Effector memory CD4-positive, alpha-beta T cell (primary cell): ENCODE measurements at places on chromosomes 16 and 17.
A peak's percentile ranks its signal among the peaks of the same experiment; 100 is the strongest.

DNA sequence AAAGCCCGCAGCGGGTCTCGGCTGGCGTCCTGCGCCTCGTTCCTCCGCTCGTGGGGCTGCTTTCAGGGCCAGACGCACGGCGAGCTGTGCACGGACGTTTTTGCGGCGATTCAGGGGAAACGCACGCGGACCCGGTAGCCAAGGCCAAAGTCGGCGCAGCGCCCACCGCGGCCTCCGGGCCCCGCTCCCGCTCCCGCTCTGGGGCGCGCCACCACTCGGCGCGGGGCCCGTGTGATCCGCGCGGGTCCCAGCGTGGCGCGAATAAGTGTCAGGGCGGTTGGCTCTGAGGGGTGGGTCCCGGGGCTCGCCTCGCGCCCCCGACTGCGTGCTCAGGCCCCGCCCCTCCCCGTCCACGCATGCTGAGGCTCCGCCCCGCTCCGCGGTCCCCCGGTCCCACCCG, 694 bp upstream of the TBCD start:
- no peak for DNase-seq

GRCh38 chr16:57960826-57961472, 10.0 kb downstream of the CNGB1 start:
- DNase-seq, result no peak

DNA sequence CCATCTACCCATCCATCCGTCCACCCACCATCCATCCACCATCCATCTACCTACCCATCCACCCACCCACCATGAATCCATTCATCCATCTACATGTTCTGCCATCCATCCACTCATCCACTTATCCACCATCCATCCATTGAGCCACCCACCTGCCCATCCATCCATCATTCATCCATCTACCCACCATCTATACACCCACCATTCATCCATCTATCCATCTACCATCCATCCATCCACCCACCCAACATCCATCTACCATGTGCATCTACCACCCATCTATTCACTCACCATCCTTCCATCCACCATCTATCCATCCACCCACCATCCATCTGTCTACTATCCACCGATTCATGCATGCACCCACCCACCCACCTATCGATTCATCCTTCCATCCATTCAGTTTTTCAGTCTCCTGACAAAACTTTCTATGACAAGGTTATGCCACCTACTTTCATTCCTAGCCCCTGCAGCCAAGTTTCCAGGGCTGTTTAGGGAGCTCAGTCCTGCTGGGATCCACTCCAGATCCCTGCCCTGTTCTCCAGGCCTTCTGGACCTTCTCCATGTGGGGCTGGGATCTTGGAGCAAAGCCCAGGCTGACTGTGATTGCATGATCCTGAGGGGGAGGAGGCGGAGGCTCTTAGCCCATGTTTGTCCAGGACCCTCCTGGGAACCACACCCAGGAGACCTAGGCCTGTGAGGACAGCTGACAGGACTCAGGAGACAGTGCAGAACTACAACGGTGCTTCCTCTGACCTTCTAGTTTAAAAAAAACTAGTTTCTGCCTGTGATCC, 27.4 kb downstream of the BCO1 start:
- no peak for DNase-seq

DNA sequence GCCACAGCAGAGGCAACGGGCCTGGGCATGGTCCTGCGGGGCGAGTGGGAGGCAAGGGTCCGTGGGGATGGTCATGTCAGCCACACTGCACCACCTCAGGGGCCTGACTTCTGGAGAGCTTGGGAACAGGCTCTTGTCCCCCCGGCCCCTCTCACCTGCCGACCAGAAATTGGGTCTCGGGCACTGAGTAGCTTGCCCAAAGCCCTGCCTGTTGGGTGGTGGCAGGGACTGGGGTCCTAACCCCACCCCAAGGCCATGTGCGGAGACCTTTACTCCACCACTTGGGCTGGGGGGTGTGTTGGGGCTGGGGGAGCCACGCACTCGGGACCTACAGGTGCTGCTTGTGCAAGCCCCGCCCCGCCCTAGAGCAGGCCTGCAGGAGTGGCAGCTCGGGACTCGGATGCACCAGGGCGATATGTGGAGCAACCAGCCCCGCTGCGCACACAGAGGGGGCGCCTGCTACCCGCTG, 24.2 kb upstream of the CHMP6 start:
- DNase-seq, result no peak

GRCh38 chr17:57604771-57605674, 140.1 kb downstream of the CCDC182 start:
- DNase-seq, result no peak

DNA sequence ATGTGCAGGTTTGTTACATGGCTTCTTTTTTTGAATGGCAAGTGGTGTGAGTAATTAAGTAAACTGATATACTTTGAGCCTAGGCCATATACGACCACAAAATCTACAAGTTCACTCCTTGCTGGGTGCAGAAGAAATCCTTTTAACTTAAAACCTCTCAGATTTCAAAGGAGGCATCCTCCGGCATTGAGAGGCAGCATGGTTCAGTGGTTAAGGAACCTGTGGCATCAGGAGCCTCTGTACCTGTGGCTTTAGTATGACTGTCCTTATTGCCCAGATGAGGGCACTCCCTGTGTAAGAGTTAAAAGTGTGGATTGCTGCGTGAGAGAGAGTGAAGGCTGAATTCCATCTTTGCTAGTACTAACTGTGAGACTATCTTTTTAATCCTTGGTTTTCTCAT, 3.3 kb downstream of the NLRP1 start:
- DNase-seq, result no peak

GRCh38 chr17:29291163-29291752, 2.7 kb downstream of the NUFIP2 start:
- DNase-seq, result no peak

GRCh38 chr17:50114849-50115357, 15.1 kb downstream of the SAMD14 start:
- DNase-seq, result no peak

DNA sequence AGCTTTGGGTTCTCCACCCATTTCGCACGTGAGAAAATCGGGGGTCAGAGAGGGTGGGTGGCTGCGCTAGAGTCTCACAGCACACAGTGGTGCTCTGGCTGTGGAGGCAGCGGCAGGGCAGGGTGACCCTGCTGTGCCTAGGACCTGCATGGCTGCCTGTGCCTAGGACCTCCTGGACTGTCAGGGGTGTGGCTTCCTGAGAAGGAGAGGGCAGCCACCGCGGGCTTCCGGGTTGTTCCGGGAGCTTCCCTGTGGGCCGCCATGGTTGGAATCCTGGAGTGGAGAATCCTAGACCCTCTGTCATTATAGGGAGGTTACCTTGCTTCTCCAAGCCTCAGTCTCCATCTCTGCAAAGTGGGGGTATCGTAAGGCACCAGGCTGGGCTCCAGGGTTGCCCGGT, 9.3 kb downstream of the ZFPM1 start:
- DNase-seq, result no peak

DNA sequence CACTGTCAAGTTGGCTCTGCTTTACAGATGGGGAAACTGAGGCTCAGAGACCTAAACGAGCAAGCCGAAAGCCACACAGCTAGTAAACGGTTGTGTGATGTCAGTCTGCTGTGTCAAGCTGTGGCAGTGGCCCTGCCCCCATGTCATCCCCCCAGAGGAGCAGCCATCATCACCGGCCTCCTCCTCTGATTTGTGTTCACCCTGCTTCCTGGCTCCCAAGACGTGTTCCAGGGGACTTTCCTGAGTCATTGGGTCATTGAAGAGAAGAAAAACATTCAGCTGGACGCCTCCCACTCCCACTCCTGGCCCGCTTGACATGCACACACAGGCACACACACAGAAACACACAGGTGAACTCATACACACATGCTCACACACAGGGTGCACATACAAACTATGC, 54.0 kb upstream of the CIBAR2 start:
- DNase-seq, result no peak

DNA sequence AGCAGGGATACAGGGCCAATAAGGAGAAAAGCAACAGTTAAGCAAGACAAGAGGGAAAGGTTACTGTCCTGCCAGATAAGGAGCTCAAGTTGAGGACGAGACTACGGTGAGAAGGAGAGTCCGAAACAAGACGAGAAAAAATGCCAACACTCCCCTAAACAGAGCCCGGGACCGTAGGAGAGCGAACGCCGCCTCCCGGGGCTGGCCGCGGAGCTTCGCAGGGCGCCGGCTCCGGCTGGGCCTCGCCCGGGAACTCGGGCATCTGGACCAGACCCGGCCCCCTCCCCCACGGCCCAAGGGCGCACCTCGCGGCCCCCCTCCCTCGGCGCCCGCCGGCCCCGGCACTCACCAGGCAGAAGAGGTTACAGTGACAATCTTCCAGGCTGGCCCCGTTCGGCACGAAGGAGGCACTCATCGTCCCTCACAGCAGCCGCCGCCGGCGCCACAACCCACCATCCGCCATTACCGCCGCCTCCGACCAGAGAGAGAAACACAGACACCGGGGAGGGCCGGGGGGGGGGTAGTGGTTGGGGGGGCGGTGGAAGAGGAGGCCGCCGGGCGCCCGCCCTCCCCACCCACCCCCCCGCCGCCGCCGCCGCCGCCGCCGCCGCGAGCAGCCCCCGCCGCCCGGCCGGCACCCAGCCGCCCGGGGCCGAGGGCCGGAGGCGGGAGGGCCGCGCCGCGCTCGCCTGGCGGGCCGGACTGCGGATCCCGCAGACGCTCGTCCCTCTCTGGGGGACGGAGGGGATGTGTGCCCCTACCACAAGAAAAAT, at the start of gene MED13:
Gene MED13, minus strand, starts transcription at position 488 of the 773 bp plus-strand sequence. Its CDS starts 73 bp downstream, at position 415.
- peak; percentile 62 for DNase-seq

GRCh38 chr17:1904273-1905182, 74.7 kb downstream of the RPA1 start:
- no peak for DNase-seq

DNA sequence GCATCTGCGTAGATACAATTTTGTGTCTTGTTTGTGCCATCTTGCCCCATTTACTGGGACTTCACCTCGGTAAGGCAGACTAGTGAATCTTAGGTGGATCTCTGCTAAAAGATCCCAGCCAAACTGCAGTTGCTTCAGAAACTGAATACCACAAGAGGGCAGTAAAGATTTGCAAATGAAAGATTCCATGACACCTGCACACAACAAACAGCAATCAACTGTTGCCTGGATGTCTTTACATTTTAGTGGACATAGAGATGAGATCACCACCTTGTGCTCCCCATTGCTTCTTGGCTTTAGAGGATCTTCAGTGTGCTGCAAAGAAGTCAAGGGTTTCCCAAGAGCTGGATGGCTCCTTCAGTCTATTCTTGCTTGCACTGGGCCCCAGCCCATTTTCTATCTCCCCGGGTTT, 119.2 kb upstream of the CACNG5 start:
- no peak for DNase-seq

- peak; percentile 8 for DNase-seq
Measured at GRCh38 chr17:1108478-1108764, 71.4 kb downstream of the ABR start.

GRCh38 chr17:46178550-46179214, 14.5 kb downstream of the KANSL1 start:
- DNase-seq, result no peak

DNA sequence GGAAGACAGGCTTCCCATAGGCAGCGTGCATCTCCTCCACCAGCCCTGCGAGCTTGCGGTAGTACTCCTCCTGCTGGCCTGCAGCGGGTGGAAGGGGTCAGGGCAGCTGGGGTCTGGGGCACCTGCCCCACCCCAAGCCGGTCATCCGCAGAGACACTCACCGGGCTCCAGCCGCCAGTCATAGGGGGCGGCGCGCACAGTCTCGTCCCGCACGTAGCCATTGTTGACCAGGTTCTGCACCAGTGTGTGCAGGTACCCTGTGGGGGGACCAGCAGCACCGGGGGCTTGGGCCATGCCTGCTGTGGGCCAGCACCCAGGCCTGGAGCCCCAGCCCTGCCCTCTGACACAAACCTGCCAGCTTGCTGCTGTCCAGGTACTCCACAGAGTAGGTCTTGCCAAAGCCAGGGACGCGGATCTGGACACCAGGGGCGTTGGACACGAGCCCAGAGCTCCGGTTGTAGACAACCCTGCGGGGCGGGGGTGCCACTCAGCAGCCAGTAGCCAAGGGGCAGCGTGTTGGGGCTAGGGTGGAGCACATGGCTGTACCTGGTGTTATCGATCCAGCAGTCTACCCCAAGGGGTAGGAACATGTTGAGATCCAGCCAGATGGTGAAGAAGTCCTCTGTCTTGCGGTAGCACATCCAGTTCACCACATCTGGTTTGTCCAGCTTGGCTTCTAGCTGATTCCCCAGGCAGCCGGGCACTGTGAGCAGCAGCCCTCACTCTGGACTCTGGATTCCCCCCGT, 1.2 kb downstream of the LCAT start:
- DNase-seq, result no peak

GRCh38 chr17:19812407-19812806, 55.3 kb downstream of the ULK2 start:
- no peak for DNase-seq

DNA sequence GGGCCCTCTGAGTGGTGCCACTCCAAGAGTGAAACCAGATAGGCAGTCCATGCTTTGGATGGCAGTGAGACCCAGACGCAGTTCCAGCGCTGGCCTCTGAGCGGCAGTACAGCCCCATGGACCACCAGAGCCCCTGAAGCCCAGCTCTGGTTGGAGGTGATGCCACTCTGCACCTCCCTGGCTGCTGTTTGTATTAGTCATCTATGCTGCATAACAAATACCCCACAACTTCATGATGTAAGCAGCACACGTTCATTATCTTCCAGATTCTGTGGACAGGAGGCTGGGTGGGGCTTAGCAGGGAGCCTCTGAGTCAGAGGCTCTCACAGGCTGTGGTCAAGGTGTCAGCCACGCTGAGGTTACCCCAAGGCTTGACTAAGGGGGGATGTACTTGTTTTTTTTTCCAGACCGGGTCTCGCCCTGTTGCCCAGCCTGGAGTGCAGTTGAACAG, 5.1 kb upstream of the NME4 start:
- DNase-seq, result peak; percentile 36

- DNase-seq, result no peak
Measured at GRCh38 chr17:36701429-36702099, 100.2 kb downstream of the MRM1 start.

DNA sequence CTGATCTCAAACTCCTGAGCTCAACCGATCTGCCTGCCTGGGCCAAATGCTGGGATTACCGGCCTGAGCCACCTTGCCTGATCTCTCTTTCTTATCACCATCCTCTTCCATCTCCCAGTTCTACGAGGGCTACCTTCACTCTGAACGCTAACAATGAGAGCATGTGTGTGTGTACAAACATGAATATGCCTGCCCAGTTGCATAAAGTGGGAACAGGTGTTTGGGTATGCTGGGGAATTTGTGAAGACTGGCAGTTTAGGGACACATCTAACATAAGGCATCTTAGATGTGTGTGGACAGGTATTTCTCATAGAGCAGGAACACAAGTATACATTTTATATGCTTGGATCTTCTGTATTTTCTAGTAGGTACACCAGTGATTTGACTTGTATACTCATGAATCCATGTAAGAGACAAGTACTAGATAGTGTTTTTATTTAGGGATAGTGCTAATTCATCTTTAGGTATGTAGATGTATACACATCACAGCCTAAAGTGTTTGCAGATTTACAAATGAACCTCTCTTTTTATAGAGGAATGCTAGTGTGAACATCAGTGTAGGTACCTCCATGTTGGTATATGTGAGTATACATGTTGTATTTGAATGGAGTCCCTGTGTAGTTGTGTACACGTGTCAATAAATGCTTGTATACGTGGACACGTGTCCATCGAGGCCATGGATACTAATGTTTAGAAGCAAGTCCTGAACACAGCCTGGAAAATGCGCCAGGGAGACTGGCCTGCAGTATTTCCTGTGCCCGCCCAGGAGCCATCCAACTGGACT, 1.2 kb upstream of the DLX4 start:
- no peak for DNase-seq

GRCh38 chr17:48484256-48484655, 46.6 kb downstream of the HOXB1 start:
- no peak for DNase-seq
